ENCODE measurements at places on chromosomes 13 and 19. TPM values are rescaled to one million over a fixed set of nuclear protein-coding genes. Genes with fewer than 3 reads are reported as not detected.

The F10 gene
- 5.2 TPM for total RNA-seq

The DCLK1 gene
- total RNA-seq, result 19.3 TPM

DNA sequence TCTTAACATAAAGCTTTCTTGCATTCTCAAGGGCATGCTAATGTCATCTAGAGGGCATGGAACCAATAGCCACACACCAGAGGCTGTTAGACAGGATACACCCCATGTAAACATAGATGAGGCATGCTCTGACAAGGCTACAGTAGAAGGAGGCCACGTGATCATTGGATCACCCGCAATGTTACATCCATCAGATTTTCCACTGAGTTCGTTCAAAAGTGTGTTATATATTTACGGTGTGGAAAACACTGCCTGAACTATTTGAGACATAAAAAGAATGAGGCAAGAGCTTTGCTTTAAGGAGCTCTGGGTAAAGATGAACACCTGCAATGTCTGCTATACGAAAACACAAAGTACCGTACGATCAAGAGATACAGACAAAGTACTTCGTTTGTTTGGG is 817.5 kb upstream of the SLC10A2 start:
- no peak for DNase-seq

- DNase-seq, result no peak
These were observed 999.3 kb downstream of the SLITRK5 start for GRCh38 chr13:88670509-88670908.

The ICAM5 gene
- total RNA-seq, result 0.38 TPM

DNA sequence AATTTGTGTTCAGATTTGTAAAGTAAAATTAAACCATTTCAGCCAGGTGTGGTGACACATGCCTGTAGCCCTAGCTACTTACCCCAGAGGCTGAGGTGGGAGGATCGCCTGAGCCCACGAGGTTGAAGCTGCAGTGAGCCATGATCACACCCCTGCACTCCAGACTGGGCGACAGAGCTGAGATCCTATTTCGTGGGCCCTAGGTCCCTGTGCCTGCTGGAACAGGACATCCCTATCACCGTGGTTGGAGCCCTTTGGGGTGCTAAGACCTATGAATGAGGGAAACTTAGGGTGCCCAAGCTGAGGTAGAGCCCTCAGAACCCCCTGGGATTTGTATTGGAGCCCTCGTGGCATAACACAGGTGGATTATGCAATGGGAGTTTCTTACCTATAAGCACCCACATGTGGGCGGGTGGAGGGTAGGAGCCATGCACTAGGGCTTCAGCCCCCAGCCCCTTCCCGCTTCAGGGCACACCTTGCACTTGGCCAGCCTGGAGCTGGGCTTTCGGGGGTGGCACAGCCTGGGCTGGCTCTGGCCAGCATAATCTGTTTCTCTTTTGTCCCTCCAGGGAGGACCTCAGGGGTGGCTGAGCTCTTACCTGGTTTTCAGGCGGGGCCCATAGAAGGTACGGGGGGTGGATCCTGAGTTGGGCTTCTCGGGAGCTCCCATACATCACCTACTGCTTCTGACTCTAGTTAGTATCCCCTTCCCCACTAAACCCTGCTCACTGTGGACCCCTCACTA is 7.2 kb upstream of the USF2 start:
- no peak for DNase-seq

DNA sequence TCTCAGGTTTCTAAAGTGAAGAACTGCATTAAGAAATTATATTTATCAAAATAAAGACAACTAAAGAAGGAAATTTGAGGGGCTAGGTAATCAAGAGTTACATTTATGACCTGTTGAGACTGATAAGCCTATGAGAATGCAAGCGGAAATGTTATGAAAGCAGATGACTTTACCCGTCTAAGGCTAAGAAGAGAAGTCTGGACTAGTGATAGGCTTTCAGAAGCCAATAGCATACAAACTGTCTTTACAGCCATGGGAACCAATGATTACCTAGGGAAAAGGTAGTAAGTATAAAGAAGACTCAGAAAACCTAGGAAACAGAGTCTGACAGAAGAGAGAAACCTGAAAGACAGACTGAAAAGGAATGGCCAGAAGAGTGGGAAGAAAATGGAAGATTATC is 11.2 kb downstream of the TSC22D1 start:
- DNase-seq, result no peak

The FLT1 gene
- 41.0 TPM for total RNA-seq

- no peak for DNase-seq
These were observed 610.4 kb downstream of the TBC1D4 start for GRCh38 chr13:74871369-74872070.

DNA sequence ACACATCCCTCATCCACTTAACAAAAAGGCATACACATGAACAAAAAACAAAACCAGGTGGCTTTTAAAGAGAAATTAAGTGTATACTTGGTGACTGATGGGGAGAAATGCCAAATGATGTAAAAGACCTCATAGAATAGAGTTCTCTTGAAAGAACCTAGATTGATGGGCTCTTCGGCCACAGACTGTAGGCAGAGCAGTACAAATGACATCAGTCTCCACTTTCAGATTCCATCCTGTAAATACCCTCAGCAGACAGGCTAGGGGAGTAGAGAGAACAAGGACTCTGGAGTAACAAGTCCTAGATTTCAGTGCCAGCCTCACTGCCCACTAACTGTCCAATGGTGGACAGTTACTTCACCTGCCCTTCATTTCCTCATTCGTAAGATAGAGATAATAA is 203.8 kb downstream of the MZT1 start:
- no peak for DNase-seq

DNA sequence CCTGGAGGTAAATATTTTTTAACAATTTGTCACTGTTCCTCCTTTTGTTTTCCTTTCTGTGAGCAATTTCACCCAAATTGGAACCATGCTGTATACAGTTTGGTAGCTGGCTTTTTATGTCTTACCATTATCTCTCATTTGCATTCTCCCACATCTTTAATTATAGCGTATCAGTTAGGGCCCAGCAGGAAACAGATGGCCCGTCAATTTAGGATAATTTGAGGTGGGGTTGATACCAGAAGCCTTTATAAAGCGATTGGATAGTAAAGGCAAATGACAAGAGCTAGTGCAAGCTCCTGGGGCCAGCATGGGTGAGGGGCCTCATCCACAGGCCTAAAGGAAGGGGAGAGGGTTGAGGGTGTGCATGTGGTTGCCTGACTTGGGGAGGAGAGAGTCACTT is 3.8 kb upstream of the IFNL4 start:
- no peak for DNase-seq

The CALR3 gene
- total RNA-seq, result not detected

- no peak for DNase-seq
These were observed at the start of gene APC2 for GRCh38 chr19:1449467-1450442. TSS of gene APC2 (plus strand) at chr19:1450121. CDS start at chr19:1453002, 2,881 bp downstream.

DNA sequence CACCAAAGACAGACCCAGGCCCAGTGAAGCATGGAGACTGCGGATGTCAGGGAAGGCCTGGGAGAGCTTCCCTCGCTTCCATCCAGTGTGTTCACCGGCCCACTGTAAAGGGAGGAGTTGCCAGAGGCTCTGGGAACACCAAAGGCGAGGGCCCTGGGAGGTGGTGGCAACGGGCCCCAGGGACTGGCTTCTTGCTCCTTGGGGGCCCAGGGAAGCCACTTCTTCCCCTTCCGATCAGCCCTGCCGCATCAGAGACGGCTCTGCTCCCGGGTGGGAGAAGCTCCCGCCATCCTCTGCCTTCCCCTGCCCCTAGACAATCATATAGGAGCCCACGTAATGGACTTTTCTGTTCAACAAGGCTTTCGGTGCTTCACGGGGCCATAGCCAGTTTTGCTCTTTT is 83.4 kb upstream of the GPR183 start:
- DNase-seq, result no peak

DNA sequence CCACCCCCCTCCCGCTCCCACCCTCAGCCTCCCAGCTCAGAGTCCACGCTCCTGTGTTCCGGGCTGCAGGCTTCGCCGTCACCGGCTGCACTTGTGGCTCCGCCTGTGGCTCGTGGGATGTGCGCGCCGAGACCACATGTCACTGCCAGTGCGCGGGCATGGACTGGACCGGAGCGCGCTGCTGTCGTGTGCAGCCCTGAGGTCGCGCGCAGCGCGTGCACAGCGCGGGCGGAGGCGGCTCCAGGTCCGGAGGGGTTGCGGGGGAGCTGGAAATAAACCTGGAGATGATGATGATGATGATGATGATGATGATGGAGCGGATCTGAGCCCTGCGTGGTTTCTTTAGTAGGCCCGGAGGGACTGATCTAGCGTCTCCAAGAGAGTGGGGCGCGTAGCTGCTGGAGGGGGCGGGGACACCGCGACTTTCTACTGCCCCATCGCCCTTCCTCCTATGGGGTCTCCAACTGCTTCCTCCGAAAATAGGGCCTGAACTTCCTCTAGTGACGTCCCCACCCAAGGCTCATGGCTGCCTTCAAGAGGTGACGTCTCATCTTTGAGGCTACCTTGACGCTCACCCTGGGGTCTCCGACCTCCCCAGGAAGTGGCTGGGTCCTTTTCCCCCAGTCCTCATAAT is 1.4 kb downstream of the RETN start:
- DNase-seq, result peak; percentile 78

DNA sequence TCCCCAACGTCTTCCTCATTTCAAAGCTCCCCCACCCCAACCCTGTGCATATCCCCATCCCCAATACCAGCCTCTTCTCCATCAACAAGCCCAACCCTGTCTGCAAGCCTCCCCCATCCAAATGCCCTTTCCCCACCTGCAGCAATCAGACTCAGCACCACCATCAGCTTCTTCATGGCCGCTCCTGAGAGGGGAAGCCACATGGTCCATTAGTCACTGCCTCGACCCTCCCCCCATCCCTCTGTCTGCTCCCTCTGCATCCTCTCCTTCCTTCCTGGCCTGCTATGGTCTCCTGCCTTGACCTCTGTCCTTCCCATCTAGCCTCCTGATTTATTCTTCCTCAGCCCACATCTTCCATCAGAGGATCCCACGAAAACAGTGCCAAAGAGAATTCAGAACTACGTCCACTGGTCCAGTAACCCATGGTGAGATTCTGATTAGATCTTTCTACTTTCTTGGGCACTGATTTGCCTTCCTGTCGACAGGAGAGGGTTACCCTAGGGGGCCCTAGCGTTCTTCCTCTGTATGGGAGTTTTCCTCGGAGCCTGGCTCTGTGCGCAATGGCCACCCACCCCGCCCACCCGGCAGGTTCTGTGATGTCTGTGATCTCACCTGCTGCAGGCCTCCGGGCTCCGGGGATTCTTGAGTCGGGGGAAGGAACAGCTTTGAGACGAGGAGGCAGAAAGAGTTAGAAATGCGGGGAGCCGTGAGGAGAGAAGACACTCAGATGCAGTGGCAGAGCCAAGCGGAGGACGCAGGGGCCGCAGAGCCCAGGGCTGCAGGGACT is 1.3 kb downstream of the KLK6 start:
- no peak for DNase-seq

DNA sequence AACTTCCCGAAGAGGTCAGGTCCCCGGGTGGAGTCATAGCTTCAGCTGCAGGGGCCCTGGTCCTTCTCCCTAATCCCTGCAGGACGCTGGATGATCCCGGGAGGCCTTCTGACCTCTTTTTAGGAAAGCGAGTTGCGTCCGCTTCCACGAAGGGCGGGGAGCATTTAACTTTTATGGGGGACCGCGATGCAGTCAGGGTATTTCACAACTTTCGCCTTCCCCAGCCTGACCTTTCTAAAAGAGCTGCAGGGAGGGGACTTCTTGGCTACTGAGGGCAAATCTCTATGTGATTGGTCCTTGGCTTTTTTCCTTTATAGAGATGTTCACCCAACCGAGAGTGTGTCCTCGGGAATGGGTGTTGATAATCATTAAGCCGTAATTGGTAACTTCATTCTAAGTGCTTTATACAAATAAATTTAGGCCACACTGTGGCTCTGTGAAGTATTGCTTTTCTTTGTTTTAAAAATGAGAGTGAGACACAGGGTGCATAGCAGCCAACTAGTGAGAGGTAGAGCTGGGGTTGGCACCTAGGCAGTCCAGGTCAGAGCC is 778 bp downstream of the ZNF230 start:
- DNase-seq, result no peak

The HPN gene
- 5.5 TPM for total RNA-seq

Measured in Right ventricle myocardium inferior (tissue), 1 donor.